Hair follicle dermal papilla cell (primary cell): ENCODE measurements at places on chromosomes 7 and 10. TPM values are rescaled to one million over a fixed set of nuclear protein-coding genes. Genes with fewer than 3 reads are reported as not detected.

SPDYE18 gene
- not detected in 2 replicates for total RNA-seq

NUDT5 gene
- total RNA-seq, result 32.7 and 40.6 TPM in 2 replicates

CALHM3 gene
- not detected in 2 replicates for total RNA-seq

KIF11 gene
- total RNA-seq, result 4.9 and 5.2 TPM in 2 replicates

GLCCI1 gene
- 4.9 and 5.8 TPM in 2 replicates for total RNA-seq

COL26A1 gene
- total RNA-seq, result not detected in 2 replicates

HOXA13 gene
- not detected in 2 replicates for total RNA-seq

FRMD4A gene
- 12.1 and 20.3 TPM in 2 replicates for total RNA-seq

RSPH10B2 gene
- under 0.01 and 0.73 TPM in 2 replicates for total RNA-seq

SPDYE9 gene
- total RNA-seq, result not detected in 2 replicates

CNPY1 gene
- total RNA-seq, result not detected in 2 replicates

PNLIPRP2 gene
- not detected in 2 replicates for total RNA-seq

CLDN4 gene
- 0.16 and 0.24 TPM in 2 replicates for total RNA-seq

NPC1L1 gene
- total RNA-seq, result not detected in 2 replicates

MYOZ1 gene
- total RNA-seq, result 0.12 and 0.16 TPM in 2 replicates

GTF2IRD1 gene
- 14.8 and 14.9 TPM in 2 replicates for total RNA-seq

LEP gene
- total RNA-seq, result 3.1 and 4.1 TPM in 2 replicates

OPN4 gene
- total RNA-seq, result not detected in 2 replicates

RADIL gene
- 0.81 and 2.3 TPM in 2 replicates for total RNA-seq

GDF10 gene
- not detected in 2 replicates for total RNA-seq

RAB19 gene
- not detected in 2 replicates for total RNA-seq

INSYN2A gene
- total RNA-seq, result 0.16 and 0.24 TPM in 2 replicates

ACSM6 gene
- total RNA-seq, result not detected in 2 replicates

NKX6-2 gene
- total RNA-seq, result not detected in 2 replicates

SLC12A9 gene
- 29.4 and 30.2 TPM in 2 replicates for total RNA-seq

SHTN1 gene
- 3.3 and 4.4 TPM in 2 replicates for total RNA-seq

STRIP2 gene
- total RNA-seq, result 1.5 TPM in 2 replicates

AKR1D1 gene
- total RNA-seq, result not detected in 2 replicates

DGKI gene
- 2.3 and 3.5 TPM in 2 replicates for total RNA-seq

HTR7 gene
- total RNA-seq, result 2.7 and 5.2 TPM in 2 replicates

CALML5 gene
- total RNA-seq, result not detected in 2 replicates

OIT3 gene
- 0.32 TPM in 1 of 2 replicates, not detected in the other for total RNA-seq

TMEM225B gene
- total RNA-seq, result 1.5 and 1.6 TPM in 2 replicates

FAS gene
- total RNA-seq, result 76.9 and 77.9 TPM in 2 replicates
